ENCODE measurements at places on chromosomes 3 and 15.

- peak; percentile 28 for DNase-seq
Measured at GRCh38 chr15:49721621-49722020, 100.8 kb downstream of the DTWD1 start.

DNA sequence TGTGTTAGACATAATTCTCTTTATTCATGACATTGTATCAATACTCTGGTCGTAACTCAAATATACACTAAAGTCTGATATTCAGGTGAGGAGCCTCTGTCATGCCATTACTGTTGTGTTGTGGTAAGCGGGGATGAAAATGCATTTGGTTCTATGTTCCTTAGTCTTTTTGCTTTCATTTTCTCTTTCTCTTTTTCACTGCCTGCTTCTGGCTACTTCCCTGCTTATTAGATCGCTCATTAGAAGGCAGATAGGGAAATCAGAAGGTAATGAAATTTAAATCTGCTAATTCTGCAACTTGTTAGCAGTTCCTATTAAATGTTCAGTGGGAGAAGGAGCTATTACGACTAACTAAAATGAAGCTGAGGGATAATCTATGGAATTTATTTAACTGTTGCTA, 345.0 kb downstream of the GRM7 start:
- peak; percentile 2 for DNase-seq

GRCh38 chr3:33046521-33046920, 50.4 kb downstream of the GLB1 start:
- no peak for DNase-seq

GRCh38 chr15:80636675-80637074, 58.4 kb upstream of the ABHD17C start:
- DNase-seq: no peak

DNA sequence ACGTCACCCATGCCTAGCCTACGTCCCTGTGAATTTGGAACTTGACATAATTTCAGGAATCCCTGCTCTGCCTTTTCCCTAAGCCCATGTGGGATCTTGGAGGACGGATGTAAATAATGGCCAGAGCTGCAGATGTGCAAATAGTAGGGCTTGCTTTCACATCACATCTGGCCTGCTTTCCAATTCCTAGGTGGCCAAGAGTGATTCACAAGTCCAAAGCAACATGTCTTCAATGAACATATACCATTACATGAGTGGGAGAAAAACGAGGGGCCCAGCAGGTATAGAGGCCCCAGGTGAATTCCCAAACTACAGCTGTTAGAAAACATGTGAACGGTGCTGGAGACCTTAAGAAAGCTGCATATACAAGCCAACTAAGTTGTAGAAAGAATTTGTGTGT, 214.6 kb downstream of the MAGI1 start:
- peak; percentile 82 for DNase-seq

GRCh38 chr3:43559961-43560360, 61.9 kb downstream of the ANO10 start:
- DNase-seq: no peak

DNA sequence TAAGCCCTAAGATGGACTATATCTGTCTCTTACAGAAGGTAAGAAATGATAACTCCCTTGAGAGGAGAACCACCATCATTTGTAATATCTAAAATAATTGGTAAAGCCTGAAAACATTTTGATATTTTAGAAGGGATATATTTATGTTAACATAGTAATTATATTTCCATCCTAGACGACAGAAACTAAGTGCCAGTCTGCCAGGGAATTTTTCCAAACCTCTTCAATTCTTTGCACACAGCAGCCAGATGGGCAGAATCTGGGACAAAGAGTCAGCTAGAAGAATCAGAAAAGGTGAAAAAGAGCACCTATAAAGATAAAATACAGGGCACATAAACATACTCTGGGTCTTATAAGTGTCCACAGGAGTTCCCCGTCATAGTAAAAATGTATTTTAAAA, 70.0 kb upstream of the CBLB start:
- peak; percentile 75 for DNase-seq

DNA sequence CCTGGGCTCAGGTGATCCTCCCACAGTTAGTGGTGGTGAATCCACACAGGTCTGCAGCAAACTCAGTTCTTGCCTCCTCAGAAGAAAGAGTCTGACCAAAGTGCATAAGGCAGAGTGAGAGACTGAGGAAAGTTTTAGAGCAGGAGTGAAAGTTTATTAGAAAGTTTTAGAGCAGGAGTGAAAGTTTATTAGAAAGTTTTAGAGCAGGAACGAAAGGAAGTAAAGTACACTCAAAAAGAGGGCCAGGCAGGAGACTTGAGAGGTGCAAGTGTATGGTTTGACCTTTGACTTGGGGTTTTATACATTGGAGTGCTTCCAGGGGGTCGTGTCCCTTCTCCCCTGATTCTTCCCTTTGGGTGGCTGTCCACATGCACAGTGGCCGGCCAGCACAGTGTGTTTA, 84.2 kb downstream of the LSM3 start:
- DNase-seq: no peak

GRCh38 chr15:36905908-36906307, 194.4 kb downstream of the MEIS2 start:
- DNase-seq: no peak

- DNase-seq: no peak
Measured at GRCh38 chr3:14328422-14328821, 74.0 kb upstream of the SLC6A6 start.

DNA sequence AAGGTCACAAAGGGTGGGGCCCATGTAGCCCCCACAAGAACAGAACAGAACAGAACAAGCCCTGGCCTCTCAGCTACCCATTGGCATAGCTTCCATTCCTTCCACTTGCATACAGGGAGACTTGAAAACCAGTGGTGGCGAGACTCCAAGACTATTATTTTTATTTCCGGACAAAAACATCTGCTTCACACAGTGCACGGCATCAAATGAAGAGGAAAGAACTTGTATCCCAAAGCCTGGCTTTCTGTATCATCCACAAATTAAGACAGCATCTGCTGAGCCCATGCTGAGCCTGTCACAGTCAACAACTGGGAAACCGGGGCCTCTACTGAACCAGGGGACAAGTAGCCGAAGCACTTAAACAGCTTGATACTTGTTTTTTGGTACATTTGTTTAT, 56.0 kb downstream of the CLEC3B start:
- DNase-seq: peak; percentile 58

GRCh38 chr3:18989237-18989795, 159.0 kb upstream of the KCNH8 start:
- DNase-seq: no peak

- DNase-seq: no peak
Measured at GRCh38 chr15:42528970-42529369, 19.6 kb downstream of the LRRC57 start.

GRCh38 chr3:30786365-30786764, 108.1 kb downstream of the GADL1 start:
- DNase-seq: no peak

DNA sequence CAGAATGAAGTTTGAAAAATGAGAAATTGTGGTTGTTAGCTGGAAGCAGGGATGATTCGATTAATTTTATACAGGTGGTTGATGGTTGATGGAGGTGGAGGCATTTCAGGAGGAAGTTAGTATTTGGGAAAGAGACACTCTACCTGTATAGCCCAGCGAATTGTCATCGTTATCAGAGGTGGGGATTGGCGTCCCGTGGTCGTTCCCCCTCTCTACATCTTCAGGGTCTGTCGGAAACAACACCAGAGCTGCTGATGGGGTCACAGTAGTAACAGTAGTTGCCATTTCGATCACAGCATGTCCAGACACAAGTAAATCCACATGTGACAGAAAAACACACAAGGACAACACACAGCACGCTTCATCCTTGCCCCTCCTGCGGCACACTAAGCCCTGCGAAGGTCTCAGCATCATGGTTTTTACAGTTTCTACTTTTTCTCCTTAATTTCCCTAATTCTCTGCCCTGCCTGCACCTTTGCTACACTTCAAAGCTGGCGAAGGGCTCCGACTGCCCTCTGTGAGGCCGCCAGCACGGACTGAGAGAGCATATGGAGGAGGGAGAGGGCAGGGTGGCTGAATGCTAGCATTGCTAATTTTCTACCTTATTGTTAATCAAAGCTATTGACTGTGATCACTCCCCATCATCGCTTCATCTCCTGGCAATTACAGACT, 642.3 kb downstream of the ROBO1 start:
- no peak for DNase-seq

DNA sequence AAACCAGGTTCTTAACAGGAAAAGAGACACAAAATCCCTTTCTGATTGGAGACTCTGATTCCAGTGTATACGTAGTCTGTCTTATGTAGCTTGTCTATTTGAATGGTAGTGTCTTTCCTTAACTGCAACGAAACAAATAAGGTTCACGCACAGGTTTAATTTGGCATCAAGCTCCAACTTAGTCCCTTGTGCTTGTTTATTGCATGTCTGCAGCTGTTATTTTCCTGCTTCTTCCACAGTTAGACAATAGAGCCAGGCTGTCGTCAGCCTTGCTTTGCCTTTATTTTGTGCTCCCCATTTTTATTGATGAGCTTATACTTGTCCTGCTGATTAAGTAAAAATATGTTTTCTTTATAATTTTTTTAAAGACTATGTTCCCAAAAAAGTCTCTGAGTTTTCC, 152.7 kb upstream of the CDIN1 start:
- DNase-seq: peak; percentile 2

- DNase-seq: peak; percentile 11
Measured at GRCh38 chr3:151356794-151357462, 27.6 kb upstream of the P2RY13 start.

GRCh38 chr3:117433427-117433826, 723.8 kb downstream of the TUSC7 start:
- DNase-seq: no peak

DNA sequence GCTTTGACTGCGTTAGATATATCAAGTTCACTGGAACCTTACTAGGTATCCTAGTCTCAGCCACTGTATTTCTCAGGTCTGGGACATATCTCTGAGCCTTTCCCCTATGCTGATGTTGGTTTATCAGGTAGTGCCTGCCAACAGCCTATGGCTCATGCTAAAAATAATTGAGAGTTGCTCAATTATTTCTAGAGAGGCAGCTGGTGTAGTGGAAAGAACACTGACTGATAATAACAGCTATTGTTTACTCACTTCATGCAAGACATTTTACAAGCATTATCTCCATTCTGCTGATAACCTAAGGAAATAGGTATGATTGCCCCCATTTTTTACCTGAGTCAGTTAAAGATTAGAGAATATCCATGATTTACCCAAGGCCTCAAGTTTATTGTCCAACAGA, 231.4 kb downstream of the LRRN1 start:
- no peak for DNase-seq

GRCh38 chr15:87849181-87849580, 407.4 kb downstream of the NTRK3 start:
- no peak for DNase-seq

- DNase-seq: no peak
Measured at GRCh38 chr15:36506733-36507356, 72.6 kb upstream of the CDIN1 start.

DNA sequence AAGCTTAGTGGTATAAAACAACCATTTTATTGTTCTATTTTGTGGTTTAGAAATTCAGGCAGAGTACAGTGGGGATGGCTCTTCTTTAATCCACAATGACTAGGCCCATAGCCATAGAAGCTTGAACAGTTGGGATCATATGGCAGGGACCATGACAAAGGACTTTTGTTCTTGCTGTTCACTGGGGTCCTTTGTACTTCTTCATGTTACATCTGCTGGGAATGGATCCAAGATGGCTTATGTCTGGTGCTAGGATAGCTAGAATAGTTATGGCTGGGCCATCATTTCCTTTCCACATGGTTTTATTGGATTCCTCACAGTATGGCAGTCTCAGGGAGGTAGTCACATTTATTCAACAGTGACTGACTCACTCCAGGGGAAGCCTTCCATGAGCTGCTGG, 427.9 kb upstream of the AGTR1 start:
- peak; percentile 25 for DNase-seq

- DNase-seq: peak; percentile 62
Measured at GRCh38 chr3:113255854-113256615, 44.7 kb downstream of the BOC start.

DNA sequence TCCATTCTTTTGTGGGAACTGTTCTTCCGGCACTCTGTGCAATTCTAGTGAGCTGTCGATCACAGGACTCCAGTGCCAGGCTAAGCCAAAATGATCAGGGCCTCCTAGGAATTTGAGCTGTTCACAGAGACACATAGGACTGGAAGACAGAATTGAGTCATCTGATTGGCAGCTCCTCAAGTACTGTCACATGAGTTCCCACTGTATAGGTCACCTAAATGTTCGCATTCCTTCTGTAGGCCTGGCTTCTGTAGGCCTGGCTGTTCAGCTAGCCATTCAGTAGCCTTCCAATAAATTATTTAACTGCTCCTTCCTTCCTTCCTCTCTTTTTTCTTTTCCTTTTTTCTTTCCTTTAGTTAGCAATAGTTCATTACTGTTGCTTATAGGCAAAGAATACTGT, 4.3 kb downstream of the PROS1 start:
- DNase-seq: no peak

DNA sequence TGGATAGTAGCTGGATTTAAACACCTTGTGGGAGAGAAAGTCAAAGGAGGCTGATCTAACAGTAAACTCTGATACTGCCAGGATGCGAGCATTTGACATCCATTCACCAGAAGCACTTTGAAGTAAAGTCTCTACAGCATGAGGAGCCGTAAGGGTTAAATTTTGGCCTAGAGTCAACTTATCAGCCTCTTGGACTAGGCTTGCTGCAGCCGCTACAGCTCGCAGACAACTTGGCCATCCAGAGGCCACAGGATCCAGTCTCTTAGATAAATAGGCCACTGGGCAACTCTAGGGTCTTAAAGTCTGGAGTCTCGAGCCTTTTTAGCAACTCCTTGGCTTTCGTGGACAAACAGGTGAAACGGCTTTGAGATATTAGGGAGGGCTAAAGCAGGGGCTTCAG, 61.4 kb downstream of the PLSCR2 start:
- no peak for DNase-seq

Data from muscle of leg (tissue), 16 donors.